ENCODE measurements at places on chromosomes 7 and 10.

DNA sequence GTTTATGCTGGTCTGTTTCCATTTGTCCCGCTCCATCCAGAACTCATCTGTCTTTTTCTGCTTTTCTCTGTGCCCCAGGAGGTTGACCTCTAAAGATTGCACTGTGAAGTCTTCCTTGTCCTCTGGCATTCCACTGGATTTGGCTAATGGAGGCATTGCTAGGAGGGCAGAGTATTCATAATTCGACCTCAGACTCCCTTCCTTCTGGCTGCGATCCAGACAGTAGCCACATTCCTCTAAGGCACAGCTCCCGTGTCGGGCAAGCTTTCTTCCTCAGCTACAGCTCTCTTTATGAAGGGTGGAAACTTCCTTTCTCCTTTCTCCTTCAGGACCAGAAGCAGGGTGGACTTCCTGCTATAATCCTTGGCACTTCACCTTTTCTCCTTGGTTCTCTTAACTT lies 175.9 kb downstream of the BAMBI start:
- DNase-seq: no peak

DNA sequence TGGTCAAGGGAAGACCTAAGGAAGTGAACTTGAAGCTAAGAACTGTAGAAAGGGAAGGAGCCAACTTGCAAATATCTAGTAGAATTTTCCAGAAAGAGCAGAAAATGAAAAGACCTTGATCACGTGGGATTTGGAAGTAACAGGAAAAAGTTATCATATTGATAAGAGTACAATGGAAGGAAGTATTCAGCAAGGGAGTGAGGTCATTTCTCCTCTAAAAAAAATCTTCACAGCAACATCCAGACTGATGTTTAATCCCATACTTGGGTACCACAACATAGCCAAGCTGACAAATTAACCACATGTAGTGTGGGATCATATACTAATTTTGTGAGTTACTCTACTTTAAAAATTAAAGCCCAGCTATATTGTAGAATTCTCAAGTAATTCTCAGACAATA lies 207.0 kb upstream of the CXCL12 start:
- DNase-seq: no peak

DNA sequence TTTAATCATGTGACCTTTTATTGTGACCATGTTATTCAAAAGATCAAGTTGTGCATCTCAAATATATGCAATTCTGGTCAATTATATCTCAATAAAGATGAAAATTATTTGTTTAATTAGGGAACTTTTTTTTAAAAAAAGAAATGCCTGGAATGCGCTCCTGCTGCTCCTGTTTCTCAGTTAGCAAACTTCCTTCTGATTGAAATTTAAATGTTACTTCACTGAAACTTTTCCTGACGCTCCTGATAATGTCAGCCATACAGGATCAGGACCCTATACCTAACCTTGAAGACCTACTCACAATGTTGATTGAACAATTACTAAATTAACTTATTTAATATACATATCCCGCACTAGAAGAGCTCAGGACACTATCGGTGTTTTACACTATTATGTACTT lies 190.4 kb downstream of the MACC1 start:
- DNase-seq: no peak

- no peak for DNase-seq
These were observed 96.3 kb downstream of the ELMO1 start for GRCh38 chr7:37352251-37352880.

GRCh38 chr10:70087616-70088307 lies 35.1 kb downstream of the MACROH2A2 start:
- DNase-seq: no peak

GRCh38 chr7:127485482-127485881 lies 93.0 kb upstream of the ZNF800 start:
- no peak for DNase-seq

GRCh38 chr7:150753239-150753638 lies 16.0 kb downstream of the GIMAP5 start:
- no peak for DNase-seq

GRCh38 chr10:121098751-121099150 lies 247.6 kb downstream of the WDR11 start:
- DNase-seq: no peak

DNA sequence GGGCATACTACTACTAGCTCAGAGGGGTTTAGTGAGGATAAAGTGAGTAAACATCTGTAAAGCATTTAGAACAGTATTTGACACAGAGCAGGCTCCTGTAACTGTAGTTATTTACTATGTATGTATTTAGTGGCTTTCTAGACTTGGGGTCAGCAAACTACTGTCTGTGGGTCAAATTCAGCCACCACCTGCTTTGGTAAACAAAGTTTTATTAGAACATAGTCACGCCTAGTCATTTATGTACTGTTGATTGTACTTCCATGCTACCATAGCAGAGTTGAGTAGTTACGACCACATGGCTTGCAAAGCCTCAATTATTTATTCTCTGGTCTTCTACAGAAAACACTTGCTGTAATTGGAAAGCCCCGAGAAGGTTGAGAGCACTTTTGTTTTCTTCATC lies 248.5 kb upstream of the PLPP4 start:
- no peak for DNase-seq

- no peak for DNase-seq
These were observed 31.3 kb downstream of the CH25H start for GRCh38 chr10:89175816-89176215.

DNA sequence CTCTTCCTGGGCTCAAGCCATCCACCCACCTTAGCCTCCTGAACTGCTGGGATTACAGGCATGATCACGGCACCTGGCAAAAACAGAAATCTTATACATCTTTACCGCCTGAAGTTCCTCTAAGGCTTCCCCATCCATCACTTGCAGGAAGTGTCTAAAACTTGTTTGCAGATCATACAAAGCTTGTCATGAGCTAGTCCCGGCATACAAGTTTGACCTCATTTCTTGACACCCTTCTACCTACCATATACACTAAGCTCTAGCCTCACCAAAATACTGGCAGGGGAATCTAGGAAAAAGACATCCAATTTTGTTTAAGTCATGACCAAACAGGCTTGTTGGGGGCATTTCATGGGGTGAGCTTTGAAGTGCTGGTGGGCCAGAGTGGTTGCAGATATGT lies 14.5 kb downstream of the DNMBP start:
- DNase-seq: no peak

DNA sequence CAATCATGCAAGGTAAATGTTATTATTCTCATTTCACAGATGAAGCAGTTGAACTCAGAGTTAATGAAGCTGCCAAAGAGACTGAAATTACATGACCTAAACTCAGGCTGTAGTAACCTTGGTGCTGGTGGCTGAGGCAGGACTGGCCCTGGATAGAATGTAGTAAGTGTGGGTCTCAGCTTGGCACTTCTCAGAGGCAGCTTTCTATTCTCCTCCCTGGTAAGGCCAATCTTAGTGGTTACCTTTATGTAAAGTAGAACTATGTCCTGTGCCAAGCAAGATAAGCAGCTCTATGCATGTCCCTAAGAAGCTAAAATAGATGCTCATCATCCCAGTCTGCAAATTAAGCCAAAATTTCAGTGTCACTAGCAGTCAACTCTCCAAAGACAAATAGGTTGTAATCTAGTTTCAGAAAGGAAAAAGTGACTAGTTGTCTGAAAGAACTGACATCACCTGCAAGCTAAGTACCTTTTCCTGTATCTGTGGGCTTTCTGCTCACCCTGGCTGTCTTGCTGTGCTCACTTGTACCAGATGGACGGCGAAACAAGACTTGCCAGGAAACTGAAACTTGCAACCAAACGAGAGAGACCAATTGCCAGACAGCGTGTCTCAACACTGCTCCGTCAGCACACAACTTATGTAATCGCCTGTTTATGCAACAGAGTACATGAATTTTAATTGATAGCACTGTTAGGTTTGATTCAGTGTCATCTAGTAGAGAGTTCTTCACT lies 43.7 kb downstream of the CH25H start:
- no peak for DNase-seq

DNA sequence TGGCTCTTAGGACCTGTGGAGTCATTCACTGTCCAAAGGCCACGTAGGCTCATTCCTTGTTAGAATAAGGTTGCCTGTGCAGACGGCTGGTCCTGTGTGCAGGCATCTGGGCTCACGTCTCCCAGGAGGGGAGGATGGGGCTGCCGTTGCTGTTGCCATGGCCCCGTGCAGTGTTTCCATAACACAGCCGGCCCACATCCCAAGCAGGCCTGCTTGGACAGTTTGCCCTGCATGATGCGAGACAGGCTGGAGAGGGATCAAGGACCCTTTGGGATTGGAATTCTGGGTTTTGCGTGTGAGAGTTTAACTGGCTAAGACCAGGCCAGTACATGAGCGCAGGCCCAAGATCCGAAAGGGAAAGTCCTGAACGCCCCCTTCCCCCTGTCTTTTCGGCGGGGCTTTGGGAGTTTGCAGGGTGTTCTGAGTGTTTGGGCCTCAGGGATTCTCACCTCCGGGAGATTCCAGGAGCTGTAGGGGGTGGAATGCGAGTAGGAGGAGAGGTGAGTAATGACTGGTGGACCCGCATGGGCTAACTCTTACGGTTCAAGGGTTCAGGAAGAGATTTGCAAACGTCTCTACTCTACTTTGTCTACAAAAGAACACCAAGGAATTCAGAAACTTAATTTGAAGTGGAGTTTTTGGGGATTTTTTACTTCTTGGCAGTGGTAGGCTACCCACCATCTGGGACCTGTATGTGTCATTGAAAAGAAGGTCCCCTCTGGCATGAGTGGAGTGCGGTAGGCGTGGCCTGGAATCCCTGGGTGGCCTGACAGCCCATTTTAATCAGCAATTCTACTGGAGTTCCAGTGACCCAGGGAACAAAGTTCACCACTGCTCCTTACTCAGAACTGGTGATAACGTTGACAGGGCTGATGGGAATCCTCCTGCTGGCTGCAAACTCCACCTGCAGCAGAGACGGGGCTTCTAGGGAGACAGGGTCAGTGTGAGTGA lies 125.4 kb downstream of the ITIH5 start:
- DNase-seq: no peak

DNA sequence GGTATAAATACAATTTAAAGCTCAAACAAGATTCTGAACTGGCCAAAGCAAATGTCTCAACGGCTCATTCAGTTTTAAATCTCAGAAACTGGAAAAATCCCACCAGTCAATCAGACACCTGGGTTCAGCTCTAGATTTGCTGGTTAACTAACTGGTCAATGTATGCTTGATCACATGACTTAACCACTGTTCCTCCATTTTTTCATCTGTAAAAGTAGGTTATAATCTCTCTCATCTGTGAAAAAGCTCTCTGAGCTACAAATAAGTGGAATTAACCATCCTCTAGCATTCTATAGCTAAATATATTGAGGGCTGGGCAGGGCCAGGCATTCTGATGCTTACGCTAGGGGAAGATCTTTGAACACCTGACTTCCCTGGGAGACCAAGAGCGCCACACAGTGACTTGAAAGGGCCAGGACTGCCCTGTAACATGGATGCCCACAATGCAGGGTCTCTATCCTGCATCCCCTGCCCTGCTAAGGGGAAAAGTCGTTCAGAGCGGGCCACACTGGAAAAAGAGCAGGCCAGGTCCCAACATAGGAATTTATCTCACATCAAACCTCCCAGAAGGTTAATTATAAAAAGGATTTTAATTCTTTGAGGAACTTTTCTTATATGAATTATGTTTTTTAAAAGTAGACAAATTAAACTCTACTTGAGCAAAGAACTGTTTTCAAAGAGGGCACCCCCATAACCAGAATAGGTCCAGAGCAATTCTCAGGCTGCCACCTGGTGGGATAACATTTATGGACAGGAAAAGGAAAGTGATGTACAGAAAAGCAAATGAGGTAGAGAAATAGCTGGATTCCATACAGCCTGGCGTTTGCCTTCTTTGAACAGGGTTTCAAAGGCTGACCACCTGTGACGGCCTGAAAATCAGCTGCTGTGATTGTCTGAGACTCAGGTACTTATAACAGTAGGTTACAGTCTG lies 1.8 kb downstream of the RP9 start:
- peak; percentile 61 for DNase-seq

DNA sequence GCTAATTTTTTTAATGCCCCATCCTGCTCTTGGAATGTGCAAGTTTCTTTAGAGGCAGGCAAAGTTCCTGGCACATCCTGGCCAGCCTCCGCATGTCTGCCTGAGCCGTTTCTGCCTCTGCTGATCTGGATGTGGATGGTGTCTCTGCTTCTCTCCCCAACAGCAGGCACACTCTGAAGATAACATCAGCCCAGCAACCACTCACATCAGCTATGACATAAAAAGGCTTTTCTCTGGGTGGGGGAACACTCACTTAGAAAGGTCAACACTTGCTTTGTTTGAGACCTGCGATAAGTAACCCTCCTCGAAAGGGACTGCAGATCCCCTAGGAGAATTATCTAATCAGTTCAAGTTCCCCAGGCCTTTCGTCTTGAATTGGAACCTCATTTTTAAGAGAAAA lies 142.9 kb downstream of the FGFR2 start:
- DNase-seq: no peak

DNA sequence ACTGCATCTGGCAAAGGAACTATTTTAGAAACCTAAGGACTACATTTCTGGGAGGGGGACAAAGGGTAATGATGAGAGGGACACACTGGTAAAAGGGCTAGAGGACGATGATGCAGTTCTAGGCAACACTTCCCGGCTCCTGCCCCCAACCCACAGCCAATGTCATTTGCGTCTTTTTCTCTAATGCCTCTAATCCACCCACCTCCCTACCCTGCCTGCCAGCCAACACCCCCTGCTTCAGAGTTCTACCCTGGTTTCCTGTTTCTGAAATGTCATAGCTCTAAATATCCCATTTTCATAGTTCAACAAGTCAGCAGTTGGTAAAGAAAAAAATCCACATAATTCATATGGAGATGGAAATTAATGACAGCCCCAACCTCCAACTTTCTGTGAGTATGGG lies 79.0 kb downstream of the KIAA1549 start:
- DNase-seq: no peak

- no peak for DNase-seq
These were observed 83.5 kb downstream of the KLF6 start for GRCh38 chr10:3701491-3701890.
